NCI-H774 (cell line): ENCODE measurements at places on chromosomes 7 and 10.

DNA sequence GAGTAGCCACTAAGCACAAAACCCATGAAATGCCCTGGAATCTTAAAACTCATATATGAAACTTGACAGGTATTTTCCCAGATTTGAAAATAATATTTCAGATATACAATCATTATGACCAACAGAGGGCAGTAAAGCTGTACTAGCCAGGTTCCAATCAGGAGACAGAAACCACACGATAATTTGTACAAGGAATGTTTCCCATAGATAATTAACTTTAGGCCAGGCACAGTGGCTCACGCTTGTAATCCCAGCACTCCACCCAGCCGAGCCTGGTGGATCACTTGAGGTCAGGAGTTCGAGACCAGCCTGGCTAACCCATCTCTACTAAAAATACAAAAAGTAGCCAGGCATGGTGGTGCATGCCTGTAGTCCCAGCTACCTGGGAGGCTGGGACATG lies 31.0 kb upstream of the NUB1 start:
- DNase-seq: no peak

DNA sequence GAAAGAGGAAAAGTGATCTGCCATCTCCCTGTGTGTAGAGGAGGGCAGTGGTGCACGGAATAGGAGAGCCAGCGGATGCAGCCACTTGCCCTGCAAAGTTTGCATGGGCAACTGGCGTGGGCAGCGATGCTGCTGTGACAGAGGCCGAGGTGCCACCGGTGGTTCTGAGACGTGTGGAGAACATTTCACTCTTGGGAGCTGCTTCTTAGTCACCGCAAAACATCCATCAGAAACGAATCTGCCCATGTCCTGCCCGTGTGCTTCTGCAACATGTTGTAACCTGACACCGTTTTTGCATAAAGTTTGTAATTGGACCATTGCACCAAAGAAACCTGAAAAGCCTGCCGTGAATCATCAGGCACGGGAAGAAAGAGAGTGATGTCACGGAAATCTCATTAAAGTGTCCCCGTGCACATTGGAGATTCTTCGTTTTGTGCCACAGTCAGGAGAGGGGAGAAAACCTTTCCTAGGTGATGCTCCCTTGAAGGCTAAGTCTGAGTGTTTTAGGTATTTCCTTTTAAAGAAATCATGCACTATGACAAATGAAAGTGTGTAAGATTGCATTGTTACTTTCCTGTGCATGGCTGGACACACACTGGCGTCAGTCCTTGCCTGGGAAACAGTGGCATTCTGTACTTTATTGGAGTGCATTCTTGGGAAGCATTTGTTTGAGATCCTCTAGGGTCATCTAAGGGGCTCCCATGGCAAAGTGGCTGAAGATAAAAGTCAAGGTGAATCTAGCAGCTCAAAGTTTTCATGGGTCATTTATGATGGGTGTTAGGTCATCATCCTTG lies 302.6 kb downstream of the KLF6 start:
- peak; percentile 66 for DNase-seq

GRCh38 chr7:26189697-26190096 lies 10.8 kb downstream of the HNRNPA2B1 start:
- DNase-seq: no peak

- no peak for DNase-seq
These were observed 66.9 kb downstream of the ANLN start for GRCh38 chr7:36456548-36456947.

DNA sequence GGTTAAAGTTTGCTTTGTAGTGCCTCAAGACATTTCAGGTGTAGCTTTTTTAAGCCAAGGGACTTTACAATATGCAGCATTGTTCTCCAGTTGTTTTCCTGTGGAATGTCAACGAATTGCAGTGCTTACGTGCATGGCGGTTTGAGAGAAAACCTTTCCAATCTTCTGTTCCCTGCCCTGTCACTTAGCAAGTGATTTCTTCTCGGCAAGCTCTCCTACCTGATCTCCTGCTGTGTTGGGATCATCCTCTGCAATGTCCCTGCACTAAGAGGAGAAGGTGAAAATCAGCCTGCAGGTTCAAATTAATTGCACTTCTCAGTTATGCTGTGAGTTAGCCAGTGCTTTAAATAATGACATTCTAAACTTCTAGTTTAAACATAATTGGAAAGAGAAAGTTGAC lies 197.6 kb upstream of the FZD1 start:
- no peak for DNase-seq

GRCh38 chr10:119133949-119134348 lies 30.0 kb downstream of the DENND10 start:
- DNase-seq: no peak
